ENCODE measurements at places on chromosomes 7 and 10.

DNA sequence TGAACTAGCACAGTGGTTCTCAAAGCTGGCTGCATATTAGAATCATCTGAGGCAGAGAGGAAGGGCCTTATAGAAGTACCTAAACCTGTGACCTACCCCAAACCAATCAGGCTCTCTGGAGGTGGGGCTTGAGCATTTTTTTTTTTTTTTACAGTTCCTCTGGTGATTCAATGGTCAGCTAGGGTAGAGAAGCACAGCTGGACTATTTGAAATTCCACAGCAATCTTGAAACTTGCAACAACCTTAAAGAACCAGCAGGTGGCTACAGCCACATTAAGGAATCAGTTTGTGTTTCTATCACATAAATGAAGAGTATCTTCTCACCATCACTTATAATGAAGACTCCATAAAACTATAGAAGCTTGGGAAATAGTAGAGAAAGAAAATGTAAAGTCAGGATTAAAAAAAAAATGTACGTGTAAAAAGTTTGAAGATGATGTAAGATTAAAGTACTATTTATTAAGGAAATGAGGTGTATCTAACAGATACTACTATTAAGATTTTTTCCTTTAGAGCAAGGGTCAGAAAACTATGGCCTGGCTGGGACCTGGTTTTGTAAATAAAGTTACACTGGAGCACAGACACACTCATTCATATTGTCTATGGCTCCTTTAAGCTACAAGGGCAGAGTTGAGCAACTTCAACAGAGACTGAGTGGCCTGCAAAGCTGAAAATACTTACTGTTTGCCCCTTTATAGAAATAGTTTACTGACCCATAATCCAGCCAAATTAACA, 3.8 kb downstream of the RTKN2 start:
- DNase-seq: no peak

GRCh38 chr10:80518143-80518806, 19.4 kb upstream of the SH2D4B start:
- no peak for DNase-seq

DNA sequence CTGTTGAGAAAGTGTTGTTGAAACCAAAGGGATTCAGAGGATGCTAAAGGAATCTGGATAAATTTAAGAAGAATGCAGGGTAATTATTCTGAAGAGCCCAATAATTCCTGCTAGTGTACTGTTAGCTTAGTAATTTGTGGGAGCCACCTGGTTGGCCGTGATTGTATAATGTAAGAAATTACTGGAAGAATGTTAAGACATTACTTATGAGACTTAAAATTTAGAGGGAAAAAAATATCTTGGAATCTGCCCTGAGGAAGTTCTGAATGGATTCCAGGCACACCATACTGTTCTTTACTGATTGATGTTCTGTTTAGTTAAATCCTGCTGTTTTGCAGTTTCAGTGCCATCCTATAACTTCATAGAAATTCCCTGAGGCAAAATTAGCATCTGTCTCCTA, 155.0 kb upstream of the RHOBTB1 start:
- DNase-seq: no peak

GRCh38 chr7:22231806-22232205, 125.1 kb downstream of the RAPGEF5 start:
- no peak for DNase-seq

GRCh38 chr10:124949543-124949942, 7.6 kb downstream of the ZRANB1 start:
- DNase-seq: no peak

DNA sequence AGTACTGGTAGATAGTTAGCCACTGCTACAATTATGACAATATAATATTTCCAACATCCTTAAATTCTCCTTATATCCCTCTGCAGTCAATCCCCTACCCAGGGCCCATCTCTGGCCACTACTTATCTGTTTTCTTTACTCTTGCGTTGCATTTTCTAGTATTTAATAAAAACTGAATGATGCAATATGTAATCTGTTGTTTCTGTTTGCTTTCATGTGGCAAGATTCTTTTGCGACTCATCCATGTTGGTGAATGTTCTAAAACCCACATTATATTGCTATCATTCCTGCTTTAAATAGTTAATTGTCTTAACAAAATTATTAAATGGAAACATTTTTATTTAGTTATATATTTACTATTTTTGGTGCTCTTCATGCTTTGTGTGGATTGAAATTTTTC, 338.5 kb downstream of the MDFIC start:
- no peak for DNase-seq

- no peak for DNase-seq
Observed at GRCh38 chr7:47573758-47574481, 8.0 kb downstream of the TNS3 start.

DNA sequence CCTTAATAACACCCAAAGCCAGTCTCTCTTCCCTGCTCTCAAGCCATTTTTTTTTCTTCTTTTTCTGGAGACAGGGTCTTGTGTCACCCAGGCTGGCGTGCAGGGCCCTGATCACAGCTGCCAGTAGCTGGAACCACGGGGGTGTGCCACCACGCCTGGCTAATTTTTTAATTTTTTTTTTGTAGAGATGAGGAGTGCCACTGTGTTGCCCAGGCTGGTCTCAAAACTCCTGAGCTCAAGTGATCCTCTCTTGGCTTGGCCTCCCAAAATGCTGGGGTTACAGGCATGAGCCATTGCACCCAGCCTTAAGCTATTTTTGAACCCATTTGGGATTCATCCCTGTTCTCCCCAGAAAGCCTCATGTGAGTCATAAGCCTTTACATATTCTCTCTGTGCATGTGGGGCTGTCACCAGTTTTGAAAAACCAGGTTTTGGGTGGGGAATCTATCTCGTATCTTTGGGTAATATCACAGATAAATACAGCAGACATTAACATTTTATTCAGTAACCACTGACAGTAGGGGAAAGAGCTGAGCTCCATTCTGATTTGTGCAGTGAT, 15.5 kb downstream of the ZNF487 start:
- no peak for DNase-seq

DNA sequence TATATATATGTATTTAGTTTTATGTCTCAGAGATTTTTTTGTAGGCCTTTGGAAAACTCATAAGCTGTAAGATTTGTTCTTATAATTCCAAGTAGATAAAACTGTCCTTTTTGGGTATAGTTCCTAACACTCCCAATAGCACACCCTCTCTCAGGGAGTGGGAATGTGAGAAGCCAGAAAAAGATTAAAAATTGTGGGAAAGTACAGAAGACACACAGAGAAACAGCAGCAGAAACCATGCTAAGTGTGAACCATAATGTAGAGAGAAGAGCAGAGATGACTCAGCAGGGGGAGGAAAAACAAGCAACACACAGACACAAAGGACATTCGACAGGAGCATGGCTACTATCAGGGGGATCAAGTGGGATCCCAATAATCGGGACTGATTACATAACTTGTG, 401.6 kb downstream of the MAGI2 start:
- no peak for DNase-seq

- DNase-seq: peak; percentile 2
Observed at GRCh38 chr10:25226775-25227682, 52.2 kb downstream of the GPR158 start.

- DNase-seq: no peak
Observed at GRCh38 chr7:140456551-140457051, 22.7 kb downstream of the MKRN1 start.

- no peak for DNase-seq
Observed at GRCh38 chr7:68420342-68421192, 1177.7 kb upstream of the AUTS2 start.

GRCh38 chr10:122159141-122159970, 111.7 kb upstream of the BTBD16 start:
- DNase-seq: no peak

GRCh38 chr7:139620676-139621344, 97.3 kb downstream of the CLEC2L start:
- no peak for DNase-seq

DNA sequence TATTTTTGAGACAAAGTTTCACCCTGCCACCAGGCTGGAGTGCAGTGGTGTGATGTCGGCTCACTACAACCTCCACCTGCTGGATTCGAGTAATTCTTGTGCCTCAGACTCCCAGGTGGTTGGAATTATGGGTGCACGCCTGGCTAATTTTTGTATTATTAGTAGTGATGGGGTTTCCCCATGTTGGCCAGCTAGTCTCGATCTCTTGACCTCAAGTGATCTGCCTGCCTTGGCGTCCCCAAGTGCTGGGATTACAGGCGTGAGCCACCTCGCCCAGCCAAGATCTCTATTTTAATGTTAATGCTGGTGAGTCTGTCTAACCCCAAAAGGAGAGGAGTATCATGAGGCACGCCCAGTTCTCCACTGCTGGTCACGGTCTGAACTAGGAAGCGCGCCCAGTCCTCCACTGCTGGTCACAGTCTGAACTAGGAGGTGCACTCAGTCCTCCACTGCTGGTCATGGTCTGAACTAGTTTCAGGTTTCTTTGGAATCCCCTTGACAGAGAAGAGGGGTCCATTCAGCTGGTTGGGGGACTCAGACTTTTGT, 5.6 kb upstream of the LRRC27 start:
- no peak for DNase-seq

DNA sequence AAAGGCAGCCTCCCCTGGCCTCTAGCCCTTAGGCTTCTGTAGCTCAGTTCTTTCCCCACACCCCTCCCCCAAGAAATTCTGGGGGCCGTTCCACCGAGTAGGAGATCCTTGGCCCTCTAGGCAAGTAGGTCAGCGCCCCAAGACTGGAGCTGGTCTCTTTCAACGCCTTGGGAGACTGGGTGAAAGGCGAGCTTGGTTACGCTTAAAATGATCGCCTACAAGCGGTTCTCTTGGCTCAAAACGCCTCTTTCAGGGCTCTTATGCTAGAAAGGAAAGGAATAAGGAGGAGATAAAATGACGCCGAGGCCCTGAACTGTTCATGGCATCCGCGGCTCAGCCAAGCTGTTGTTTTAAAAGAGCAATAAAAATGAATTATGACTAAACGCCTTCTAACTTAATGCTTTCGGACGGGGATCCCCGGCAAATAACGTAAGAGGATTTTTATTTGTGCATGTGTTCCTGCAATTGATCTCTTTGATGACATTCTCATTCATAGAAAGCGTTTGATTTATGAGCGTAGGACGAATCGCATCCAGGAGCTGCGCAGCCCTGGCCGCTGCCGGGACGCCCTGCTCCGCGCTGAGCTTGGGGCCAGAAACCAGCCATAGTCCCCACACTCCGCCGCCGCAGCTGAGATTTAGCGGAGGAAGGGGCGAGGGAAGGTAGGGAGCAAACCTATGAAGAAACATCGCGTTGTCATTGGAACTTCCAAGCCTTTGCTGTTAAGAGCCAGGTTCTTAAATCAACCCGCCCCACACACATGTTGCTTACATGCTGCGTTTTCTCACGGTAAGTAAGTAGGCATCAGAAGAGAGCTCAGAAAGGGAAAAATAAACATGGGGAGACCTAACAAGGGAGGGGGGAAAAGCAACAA, 3.0 kb upstream of the HOXA1 start:
- no peak for DNase-seq

DNA sequence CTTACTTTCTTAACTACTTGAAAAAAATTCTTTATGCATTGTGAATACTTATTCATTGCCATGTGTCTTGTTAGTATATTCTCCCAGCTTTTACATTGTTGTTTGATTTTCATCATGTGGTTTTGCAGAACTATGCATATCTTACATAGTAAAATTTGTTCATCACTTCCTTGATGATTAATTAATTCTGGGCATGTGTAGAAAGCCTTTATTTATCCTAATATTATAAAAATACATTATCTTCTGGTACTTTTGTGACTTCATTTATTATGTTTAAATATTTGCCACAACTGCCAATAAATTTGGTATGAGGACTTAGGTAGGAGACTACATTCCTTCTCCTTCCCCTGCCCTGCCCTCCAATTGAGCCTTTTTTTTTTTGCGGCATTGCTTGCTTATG, 166.0 kb upstream of the ZNF32 start:
- DNase-seq: no peak

DNA sequence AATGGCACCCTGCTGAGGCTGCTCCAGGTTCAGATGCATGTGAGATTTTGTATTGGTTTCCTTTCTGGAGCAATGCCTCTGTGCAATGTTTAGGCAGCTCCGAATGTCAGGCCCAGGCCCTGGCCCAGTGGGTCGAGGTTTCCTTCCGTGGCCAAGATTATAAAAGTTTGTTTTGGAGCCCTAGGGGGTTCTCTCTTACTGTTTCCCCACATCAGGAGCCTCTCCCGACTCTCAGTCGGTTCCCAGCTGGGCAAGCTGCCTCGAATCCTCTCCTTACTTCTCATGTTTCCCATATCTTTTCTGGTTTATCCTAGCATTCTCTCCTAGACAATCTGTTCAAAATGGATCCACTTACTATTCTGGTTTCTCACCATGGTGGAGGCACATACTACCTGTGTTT, 11.0 kb downstream of the TMEM140 start:
- DNase-seq: no peak

GRCh38 chr10:85510682-85511081, 855.9 kb downstream of the GRID1 start:
- DNase-seq: no peak

GRCh38 chr7:116953906-116954838, 871 bp downstream of the ST7 start:
- peak; percentile 6 for DNase-seq

- no peak for DNase-seq
Observed at GRCh38 chr7:152664636-152665035, 11.3 kb downstream of the XRCC2 start.

- no peak for DNase-seq
Observed at GRCh38 chr10:54866666-54867065, 65.6 kb upstream of the PCDH15 start.

DNA sequence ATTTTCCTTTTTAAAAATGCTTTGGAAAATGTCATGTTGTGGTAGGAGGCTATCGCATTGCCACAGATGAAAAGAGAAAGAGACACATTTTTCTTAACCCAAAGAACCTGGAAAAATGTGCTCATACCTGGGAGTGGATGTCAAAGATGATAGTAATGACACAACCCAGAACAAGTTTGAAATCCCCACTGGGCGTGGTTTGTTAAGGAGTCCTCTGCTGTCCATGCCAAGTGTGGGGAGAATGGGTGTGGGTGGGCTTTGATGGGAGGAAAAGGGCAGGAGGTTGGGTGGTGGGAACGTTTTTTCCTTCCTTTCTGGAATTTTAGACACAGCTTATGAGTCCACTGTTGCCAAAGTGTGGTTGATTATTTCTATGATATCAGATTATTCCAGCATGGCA, 10.9 kb downstream of the OPTN start:
- no peak for DNase-seq

DNA sequence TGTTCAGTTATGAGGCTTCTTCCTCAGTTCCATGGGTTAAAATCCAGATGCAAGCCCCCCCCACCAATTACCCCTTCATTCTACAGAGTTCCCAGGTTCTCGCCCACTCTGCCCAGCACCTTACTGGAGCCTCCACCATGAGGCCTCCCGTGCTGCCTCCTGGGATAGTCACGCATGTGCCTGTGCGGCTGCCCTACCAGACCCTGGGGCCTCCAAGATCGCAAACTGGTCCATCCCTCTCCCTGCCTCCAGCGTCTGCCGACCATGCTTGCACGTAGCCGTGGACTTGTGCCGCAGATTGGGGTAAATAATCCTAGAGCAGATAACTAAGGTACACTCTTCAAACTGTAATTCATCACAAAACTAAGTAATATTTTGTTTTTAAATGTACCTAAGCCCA, 611.2 kb downstream of the PTPRN2 start:
- DNase-seq: no peak

GRCh38 chr10:70296406-70296899, 12.6 kb upstream of the NPFFR1 start:
- no peak for DNase-seq
